H9 (cell line): ENCODE measurements at places on chromosomes 11 and 22. TPM values are rescaled to one million over a fixed set of nuclear protein-coding genes. Genes with fewer than 3 reads are reported as not detected.
A peak's percentile ranks its signal among the peaks of the same experiment; 100 is the strongest.

Gene FOSL1
- total RNA-seq = 33.7 and 36.1 TPM in 2 replicates

Gene TH
- total RNA-seq = not detected in 2 replicates

Gene MS4A14
- total RNA-seq = not detected in 2 replicates

Gene OR51E2
- not detected in 2 replicates for total RNA-seq

Gene CHST1
- total RNA-seq = 0.39 and 0.57 TPM in 2 replicates

Gene MUC2
- not detected in 2 replicates for total RNA-seq

Gene MIOX
- 1.4 and 1.5 TPM in 2 replicates for total RNA-seq

Gene HBG1
- total RNA-seq = not detected in 2 replicates

Gene SAA4
- total RNA-seq = not detected in 2 replicates

Gene RHOD
- total RNA-seq = 14.8 and 15.7 TPM in 2 replicates

Gene PACSIN3
- total RNA-seq = 62.2 and 63.0 TPM in 2 replicates

Gene OR51B4
- not detected in 2 replicates for total RNA-seq

Gene FOLR3
- total RNA-seq = not detected in 2 replicates

Gene TOP3B
- 55.2 and 58.5 TPM in 2 replicates for total RNA-seq

DNA sequence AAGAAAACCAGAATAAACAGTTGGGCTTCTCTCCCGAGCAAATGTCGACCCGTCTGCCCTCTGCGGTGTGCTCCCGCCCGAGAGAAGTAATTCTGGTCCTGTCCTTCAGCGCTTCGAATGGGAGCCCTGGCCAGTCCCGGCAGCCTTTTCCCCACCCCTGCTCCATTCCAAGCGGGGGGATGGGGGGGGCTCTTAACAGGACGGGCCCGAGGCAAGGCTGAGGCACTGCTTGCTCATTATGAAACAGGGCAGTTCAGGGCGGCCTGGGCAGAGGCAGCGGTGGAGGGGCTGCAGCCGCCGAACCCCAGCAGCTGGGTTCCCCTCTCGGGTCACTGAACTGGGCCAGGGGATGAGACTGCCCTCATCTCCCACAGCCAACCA, 9.1 kb downstream of the BACE1-AS start:
- peak; percentile 63 for DNase-seq

GRCh38 chr11:72838691-72839305, 24.6 kb downstream of the ATG16L2 start:
- no peak for DNase-seq

- peak; percentile 91 for DNase-seq
These were observed 30.7 kb upstream of the USP47 start for GRCh38 chr11:11810764-11811726.

GRCh38 chr11:73389134-73389525, 12.9 kb downstream of the RELT start:
- DNase-seq = no peak

- no peak for DNase-seq
These were observed 59.0 kb downstream of the ST14 start for GRCh38 chr11:130218501-130219070.

- no peak for DNase-seq
These were observed 6.0 kb downstream of the CSNK1E start for GRCh38 chr22:38311323-38311620.

DNA sequence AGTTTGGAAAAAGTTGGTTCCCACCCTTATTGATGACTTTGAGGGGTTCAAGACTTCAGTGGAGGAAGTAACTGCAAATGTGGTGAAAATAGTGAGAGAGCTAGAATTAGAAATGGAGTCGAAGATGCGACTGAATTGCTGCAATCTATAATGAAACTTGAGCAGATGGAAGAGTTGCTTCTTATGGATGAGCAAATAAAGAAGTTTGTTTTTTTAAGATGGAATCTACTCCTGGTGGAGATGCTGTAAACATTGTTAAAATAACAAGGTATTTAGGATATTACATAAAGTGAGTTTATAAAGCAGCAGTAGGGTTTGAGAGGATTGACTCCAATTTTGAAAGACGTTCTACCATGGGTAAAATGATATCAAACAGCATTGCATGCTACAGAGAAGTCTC, 64.2 kb upstream of the GRK2 start:
- DNase-seq = no peak

GRCh38 chr11:70020336-70021214, 57.5 kb upstream of the ANO1 start:
- DNase-seq = no peak

DNA sequence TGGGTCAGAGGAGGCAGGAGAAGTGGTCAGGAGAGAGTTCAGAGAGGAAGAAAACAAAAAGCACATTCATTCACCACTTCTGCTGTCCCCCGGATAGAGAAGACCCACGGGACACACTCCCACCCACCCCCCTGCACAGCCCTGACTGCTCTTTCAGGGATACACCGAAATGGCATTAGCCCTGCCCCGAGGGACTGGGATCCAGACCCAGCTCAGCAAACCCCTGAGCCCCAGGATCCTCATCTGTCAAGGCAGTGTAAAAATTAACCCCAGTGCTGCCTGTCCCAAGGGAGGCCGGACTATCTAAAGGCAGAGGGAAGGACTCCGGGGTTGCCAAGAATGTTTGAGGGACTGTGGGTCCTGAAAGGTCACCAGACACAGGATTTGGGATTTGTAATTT, 31.2 kb downstream of the TPBGL start:
- no peak for DNase-seq

DNA sequence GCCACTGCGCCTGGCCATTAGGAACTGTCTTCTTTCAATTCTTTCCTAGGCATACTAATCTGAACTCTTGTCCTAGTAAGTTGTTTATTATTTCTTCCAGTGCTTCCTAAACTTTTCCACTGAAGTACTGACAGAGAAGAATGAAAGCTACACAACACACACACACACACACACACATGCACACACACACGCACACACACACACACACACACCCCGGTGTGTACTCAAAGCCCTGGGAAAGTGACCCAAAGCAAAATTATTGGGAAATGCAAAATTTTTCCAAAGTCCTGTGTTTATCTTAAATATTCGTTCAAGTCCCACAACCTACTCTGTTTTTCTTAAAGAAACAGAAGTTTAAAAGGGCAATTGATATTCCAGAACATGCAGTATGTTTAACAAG, 19.4 kb upstream of the SIK2 start:
- no peak for DNase-seq

GRCh38 chr11:128732471-128733277, 38.8 kb downstream of the FLI1 start:
- DNase-seq = no peak

DNA sequence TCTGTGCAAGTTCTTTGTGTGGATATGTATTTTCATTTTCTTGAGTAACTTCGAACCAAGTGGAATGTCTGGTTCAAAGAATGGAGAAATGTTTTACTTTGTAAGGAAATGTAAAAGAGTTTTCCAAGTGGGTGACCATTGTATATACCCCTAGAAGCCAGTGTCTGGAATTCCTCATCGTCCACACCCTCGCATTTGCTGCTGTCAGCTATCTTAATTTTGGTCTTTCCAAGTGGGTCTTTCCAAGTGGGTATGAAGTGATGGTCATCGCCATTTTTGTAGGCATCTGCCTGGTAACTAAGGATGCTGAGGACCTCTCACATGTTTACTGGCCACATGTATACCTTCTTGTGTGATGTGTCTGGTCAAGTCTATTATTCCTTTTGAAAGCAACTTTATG, 547.5 kb downstream of the TBC1D22A start:
- no peak for DNase-seq

DNA sequence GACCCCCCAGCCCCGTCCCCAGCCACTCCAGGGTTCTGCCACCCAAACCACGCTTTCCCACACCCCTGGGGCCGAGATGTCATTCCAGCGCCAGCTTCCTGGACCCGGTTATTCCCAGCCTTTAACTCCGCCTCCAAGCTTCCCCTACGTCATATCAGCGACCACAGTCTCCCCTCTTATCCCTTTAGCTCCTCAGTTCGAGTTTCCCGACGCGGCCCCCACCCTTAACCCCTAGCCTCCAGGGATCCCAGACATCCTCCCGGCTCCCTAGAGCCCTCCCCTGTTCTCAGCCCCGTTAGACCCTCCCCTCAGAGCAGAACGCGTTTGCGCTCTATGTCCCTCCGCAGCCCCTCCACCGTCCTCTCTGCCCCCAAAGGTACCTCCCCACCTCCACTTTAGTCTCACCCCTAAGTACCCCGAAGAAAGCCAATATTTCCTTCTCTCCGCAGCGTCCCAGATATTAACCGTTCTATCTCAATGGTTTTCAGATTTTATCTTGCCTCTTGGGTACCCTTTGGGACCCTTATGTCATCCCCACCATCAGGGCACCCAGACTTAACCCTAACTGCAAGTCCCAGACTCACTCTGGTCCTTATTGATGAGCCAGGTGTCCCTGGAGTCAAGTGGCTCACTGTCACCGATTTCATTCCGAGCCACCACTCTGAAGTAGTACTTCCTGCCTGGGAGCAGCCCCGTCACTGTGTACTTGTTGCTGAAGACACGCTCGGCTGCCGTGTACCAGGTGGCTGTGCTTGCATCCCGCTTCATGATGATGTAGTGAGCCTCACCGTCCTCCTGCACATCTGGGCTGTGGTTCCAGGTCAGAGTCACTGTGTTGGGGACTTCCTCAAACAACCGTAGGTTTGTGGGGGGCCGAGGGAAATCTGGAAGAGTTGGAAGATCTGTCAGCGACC, 8.0 kb downstream of the TMEM86A start:
- no peak for DNase-seq

GRCh38 chr11:120400564-120401364, 64.6 kb downstream of the ARHGEF12 start:
- DNase-seq = no peak

DNA sequence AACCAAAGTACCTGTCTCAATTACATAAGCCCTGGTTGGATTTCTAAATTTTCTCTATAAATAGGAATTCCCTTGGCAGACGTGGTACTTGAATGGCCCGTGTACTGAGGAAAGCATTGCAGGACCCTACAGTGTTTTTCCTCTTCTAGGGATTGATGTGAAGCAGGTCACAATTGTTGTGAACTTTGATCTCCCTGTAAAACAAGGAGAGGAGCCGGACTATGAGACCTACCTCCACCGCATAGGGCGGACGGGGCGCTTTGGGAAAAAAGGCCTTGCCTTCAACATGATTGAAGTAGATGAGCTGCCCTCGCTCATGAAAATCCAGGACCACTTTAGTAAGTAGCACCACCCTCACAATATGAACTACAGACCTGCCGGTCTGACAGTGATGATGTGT, 16.7 kb downstream of the DDX25 start:
- DNase-seq = no peak

DNA sequence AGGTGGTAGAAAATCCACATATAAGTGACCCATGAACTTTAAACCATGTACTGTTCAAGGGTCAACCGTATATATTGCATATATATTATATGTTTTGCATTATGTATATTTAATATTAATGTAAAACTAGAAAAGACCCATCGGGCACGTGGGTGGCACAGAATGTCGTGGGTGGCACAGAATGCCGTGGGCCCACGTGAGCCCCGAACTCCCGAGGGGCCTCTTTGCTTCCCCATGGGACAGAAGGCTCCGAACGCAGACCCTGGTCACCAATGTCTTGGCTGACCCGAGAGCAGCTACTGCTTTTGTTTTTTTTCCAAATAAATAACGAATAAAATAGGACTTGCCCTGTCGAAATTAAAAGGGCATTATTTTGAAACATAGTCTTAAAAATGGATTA, 415.4 kb downstream of the BRD1 start:
- DNase-seq = no peak

DNA sequence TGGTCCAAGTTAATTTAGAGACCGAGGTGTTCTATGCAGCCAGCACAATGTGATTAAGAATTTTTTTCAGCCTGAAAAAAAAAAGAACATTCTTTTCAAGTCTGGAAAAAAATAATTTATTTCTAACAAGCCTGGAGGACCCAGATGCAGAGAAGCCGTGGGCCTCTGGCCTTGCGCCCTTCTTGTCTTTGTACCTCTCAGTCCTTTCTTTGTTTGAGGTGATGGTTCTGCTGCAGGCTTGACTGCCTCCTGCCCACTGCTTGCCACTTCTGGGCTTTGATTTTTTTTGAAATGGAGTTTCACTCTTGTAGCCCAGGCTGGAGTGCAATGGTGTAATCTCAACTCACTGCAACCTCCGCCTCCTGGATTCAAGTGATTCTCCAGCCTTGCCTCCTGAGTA, 7.2 kb upstream of the PTPRJ start:
- no peak for DNase-seq

DNA sequence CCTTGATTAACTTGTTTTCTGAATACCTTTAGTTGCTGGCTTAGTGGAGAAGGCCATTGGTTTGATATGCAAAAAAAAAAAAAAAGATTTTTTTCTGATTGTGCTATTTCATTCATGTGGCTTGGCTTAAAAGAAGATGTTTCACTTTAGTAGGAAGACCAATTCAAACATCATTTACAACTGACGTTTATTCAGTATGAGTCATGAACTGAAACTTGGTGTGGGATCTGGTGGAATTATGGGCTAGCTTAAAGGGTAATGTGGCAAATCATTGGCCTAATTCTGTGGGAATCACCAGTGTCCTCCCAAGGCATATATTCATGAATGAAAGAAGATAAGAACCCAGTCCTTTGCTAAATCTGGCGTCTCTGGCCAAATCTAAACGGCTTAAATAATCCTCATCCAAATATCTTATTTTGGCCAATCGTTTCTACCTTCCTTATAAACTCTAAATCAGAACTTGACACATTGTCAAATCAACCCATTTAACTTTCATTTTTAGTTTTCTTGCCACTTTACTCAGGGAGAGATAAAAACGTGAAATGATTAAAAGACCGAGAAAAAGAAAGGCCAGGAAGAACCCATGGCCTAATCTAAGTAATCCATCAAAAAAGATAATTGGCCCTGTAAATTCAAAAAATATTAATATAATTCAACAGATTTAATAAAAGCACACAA, 77.0 kb downstream of the DDIAS start:
- DNase-seq = no peak

DNA sequence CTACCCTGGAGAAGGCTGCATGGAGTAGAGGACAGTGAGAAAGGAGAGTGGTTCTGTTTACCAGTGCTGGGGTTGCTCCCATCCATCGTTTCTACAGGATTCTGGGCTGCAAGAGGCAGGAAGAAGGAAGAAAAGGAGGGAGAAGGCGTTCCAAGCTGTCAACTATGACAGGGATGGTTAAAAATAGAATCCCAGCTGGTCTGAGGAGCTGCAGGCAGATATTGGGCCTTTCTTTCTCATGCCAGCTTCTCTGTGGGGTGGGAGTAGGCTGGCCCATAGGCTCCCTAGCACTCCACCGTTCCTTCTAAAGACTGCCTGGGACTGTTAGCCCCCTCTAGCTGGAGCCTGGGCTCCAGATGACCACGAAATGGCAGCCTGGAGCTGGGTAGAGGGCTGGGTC, 13.6 kb downstream of the CCKBR start:
- DNase-seq = no peak

DNA sequence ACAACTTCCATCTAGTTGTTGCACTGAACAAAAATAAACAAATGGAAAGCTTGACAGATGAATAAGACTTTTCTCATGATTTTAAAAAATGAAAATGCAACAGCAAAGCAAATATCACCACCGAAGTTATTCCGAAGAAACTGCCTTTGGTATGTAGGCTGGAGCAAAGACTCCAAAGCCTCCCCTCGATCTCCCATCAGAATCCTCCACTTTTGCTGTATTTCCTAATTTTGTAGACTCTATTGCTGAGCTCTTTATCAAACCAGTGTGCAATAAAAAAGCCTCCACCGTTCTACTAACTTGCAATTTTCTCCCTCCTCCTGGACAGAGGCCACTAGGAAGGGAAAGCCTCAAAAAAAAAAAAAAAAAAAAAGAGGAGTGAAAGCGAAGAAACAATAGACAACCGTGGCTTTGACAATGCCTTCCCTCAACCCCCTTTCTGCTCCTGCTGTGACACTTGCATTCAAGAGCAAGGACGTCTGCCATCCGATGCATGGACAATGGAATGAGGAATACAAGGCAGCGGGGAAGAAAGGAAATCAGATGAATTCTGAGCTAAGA, 190.9 kb upstream of the BLID start:
- peak; percentile 75 for DNase-seq
